ENCODE measurements at places on chromosomes 1 and 21. TPM values are rescaled to one million over a fixed set of nuclear protein-coding genes. Genes with fewer than 3 reads are reported as not detected.

DNA sequence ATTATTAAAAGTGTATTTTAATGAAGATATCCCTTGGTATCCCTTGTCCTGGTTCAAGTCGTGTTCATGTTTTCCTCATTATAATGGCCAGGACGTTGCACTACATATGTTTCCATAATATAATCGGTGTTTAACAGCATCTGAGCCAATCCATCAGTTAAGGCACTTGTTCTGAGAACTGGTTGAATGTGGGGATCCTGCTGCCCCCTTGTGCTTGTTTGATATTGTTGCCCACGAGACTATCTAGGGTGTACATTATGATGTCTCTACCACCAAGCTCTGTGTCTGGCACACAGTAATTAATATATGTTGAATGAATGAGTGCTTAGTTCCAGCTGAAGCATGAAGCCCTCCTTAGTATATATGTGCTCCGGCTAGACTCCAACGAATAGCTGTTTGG is 193.0 kb downstream of the CACNA1E start:
- no peak for DNase-seq

DNA sequence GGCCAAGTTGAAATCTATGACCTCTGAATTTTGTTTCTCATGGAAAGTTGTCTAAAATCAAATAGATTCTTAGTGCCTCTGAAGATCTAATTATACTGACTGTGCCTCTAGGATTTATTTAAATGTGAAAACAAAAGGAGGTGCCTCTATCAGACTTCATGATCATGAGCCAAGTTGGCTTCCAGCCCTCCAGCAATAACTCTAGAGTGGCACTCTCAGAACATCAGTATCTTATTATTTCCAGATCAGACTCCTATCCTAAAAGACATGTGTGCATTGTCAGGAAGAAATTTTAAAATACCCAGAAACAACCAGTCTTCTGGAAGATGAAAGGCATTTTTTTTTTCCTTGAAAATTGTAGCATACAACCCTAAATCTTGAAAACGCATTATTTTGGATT is 368.0 kb downstream of the PDE4B start:
- DNase-seq: no peak

DNA sequence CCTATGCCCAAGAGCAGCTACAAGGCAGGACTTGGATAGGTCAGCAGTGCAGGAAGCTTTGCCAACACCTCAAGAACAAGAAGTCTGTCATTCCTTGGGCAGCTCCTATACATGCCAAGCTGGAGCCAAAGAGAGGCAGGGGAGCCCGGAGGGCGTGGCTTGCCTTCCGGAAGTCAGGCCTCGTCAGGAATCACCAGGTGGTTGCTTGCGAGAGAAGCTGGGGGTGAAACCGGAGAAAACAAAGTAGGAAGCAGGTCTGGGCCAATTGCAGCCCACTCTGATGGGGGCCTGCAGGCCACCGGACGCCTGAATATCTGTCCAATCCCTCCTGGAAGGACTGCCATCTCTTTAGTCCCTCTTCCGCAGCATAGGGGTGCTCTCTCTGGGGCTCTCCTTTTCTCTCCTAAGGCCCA is 794 bp upstream of the FAM76A start:
- DNase-seq: peak; percentile 5

DNA sequence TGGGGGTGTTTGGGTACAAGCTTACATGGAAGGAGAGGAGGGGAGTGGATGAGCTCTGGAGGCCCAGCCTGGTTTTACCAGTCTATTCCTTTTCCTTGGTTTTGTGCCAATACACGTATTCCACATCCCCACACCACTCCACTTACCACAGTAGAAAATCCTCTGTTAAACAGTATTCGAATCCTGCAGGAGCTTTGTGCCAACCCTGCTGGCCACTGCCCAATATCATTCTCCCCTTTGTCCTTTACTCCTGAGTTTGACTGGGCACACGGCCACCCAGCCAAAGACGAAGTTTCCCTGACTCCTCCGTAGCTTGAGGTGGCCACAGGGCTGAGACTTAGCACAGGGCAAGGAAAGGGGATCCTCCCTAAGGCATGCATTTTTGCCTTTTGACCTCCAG is 61.6 kb downstream of the TMCO4 start:
- no peak for DNase-seq

- no peak for DNase-seq
These were observed 26.8 kb downstream of the UROD start for GRCh38 chr1:45038661-45039364.

- DNase-seq: no peak
These were observed 350.8 kb upstream of the PTBP2 start for GRCh38 chr1:96370757-96371156.

DNA sequence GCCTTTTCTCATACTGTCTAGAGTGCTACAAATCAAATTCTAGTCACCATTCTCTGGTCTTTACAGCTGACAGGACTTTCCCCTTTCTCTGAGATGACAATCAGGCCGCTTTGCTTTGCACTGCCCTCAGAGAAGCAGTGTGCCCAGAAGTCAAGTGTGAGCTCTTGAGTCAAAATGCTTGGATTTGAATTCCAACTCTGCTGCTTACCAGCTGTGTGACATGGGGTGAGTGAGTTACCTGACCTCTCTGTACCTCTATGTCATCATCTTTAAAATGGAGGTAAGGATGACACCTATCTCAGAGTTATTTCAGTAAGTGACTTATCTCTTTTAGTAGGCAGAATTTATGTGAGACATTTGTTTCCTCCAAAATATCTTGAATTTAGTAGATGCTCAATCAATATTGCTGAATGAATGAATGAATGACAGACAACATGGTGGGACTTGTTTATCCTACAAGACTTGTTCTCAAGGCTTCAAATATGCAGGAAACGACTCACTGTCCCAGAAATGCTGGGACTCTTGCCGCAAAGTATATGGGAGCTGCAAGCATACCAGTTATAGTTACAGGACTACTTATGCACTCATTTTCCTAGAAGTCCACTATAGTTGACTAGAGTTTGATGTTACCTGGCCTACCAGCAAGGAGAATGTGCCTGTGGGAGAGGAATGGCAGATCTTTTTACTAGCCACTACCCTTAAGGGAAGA is 38.1 kb upstream of the A3GALT2 start:
- no peak for DNase-seq

GRCh38 chr21:32172106-32172505 is 106.7 kb downstream of the MIS18A start:
- DNase-seq: no peak

- DNase-seq: no peak
These were observed 44.5 kb upstream of the DARS2 start for GRCh38 chr1:173779936-173780335.

DNA sequence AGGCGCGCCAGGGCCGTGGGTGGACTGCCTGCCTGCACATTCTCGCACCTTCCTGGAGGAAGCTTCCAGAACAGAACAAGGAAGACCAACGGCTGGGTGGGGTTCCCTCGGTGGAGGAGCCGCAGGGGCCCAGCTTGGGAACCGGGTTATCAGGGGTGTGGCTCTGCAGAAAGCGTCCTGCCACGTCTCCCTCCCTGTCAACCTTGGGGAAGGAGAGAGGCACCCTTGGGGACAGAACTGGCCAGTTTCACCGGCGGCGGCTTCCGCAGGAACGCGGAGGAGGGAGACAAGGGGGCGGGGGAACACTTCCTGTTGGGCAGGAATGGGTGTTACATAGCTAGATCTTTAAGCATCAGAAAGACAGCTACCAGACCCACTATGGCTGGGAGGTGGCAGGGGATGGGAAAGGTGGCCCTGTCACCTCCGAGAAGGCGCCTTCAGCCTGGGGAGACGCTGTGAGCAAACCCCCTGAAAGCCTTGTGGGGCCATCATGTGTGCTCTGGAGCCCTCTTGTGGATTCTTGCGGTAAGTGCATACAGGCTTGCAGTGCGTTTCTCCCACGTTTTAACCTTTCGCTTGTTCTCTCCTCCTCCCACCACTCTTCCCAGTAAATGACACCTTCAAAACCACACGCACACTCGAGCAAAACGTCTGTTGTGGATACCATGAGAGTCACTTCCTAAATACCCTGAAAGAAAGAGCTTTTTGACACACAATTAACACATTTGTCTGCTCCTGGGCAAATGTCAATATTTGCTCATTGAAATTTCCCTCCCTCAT is 3.8 kb upstream of the PLEKHA6 start:
- peak; percentile 72 for DNase-seq

DNA sequence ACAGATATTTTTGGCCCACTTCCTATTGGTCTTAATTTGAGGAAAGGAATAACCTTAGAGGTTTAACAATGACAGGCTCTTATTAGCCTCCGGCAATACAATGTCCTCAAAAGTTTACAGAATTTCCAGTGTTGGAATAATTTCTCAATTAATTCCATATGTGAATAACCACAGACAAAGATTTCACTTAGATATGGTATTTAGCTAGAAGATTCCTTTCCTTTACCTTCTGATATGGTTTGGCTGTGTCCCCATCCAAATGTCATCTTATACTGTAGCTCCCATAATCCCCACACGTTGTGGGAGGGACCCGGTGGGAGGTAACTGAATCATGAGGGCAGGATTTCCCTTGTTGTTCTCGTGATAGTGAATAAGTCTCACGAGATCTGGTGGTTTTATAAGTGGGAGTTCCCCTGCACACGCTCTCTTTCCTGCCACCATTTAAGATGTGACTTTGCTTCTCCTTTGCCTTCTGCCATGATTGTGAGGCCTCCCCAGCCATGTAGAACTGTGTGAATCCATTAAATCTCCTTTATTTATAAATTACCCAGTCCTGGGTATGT is 54.9 kb upstream of the RGS7 start:
- no peak for DNase-seq

GRCh38 chr21:15221799-15222386 is 157.1 kb upstream of the NRIP1 start:
- DNase-seq: no peak

DNA sequence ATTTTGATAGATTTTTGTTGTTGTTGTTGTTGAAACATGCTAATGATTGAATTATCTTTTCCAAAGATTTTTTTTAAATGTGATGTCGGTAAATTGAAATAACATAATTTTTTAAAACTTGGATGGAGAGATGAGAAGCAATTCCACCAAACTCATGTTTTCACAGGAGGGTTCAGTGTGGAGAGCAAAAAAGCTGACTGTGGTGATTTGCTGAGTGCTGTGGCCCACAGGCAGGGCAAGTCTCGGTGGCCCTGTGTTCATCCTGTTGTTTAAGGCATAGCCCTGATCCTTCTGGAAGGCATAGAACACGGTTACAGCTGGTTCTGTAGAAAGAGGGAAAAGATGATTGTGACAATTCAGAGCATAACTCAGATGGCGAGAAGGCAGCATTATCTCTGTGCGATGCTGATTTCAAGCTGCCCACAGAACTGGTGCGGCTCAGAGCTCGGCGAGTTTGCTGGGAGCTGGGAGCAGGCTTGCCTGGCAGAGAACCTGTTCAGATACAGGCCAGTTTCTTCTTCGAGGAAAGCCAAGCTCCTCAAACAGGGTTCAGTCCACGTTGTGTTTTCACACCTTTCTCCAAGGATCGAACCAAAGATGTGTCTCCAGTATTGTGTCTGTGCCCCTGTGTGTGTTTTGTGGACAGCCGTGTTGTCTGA is 127.1 kb downstream of the HUNK start:
- no peak for DNase-seq

DNA sequence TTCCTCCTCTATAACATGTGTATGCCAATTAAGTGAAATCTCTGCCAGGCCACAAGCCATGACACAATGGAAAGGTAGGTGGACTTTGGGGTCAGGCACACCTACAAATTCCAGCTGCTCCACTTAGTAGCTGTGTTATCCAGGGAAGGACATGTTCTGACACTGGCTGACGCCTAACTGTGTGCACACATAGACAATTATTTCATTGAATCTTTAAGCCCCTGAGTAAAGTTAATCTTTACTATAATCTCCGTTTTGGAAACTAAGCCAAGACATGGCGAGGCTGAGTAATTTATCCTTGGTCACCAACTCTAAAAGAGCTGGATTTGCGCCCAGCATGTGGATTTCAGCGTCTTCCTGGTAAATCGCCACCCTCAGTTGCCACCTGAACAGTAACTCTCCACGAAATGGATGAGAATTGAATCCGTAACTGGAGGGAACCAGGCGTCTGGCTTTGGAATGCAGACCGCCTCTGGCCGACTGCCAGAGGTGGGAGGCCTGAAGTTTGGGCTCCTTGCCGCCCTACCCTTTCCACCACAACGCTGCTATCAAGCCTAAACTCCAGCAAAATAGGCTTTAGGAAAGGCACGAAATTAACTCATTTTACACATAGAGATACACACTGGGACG is 888 bp upstream of the SNRPE start:
- DNase-seq: no peak

- DNase-seq: no peak
These were observed 83.6 kb downstream of the MRPS6 start for GRCh38 chr21:34156957-34157356.

DNA sequence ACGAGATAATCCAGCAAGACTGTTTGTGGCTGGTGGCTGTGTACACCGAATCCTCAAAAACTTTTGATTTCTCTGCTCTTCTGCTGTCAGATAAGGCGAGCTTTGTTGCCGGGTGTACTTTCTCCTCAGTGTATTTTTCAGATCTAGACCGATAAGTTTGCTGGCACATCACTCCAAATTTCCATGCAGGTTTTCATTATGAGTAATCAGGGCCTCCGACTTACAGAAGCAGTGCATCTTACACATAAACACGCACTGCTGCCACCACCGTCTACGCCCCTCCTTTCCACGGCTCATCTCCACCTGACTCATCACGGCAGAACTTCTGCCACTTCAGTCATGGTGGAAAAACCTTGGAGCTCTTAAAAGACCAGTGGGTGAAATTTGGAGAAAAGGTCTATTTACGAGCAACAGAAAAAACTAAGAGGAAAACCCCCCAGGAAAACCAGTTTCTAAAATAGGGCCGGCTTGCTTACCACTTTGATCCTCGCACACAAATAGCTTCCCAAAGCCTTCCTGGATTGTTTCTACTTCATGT is 7.7 kb downstream of the ZBTB21 start:
- DNase-seq: peak; percentile 61

GRCh38 chr1:157403203-157403602 is 149.1 kb downstream of the FCRL5 start:
- no peak for DNase-seq

The SERPINC1 gene
- 0.52 TPM for total RNA-seq

The FCRL5 gene
- not detected for total RNA-seq

The SYNC gene
- total RNA-seq: not detected

The SGIP1 gene
- not detected for total RNA-seq

The RGL1 gene
- 0.68 TPM for total RNA-seq

The MANEAL gene
- 4.7 TPM for total RNA-seq

The PRELP gene
- total RNA-seq: 0.03 TPM

The HMGN2 gene
- total RNA-seq: 417 TPM

The ZNF593 gene
- total RNA-seq: 139 TPM

The EDN2 gene
- total RNA-seq: not detected

The CRABP2 gene
- total RNA-seq: 2.5 TPM

The PUSL1 gene
- 38.9 TPM for total RNA-seq

Measured in activated T-cell treated with anti-CD3 and anti-CD28 coated beads, Interleukin-2, amount 50 U/mL, for 4 hours (primary cell).